ENCODE measurements at places on chromosomes 16 and 17.

DNA sequence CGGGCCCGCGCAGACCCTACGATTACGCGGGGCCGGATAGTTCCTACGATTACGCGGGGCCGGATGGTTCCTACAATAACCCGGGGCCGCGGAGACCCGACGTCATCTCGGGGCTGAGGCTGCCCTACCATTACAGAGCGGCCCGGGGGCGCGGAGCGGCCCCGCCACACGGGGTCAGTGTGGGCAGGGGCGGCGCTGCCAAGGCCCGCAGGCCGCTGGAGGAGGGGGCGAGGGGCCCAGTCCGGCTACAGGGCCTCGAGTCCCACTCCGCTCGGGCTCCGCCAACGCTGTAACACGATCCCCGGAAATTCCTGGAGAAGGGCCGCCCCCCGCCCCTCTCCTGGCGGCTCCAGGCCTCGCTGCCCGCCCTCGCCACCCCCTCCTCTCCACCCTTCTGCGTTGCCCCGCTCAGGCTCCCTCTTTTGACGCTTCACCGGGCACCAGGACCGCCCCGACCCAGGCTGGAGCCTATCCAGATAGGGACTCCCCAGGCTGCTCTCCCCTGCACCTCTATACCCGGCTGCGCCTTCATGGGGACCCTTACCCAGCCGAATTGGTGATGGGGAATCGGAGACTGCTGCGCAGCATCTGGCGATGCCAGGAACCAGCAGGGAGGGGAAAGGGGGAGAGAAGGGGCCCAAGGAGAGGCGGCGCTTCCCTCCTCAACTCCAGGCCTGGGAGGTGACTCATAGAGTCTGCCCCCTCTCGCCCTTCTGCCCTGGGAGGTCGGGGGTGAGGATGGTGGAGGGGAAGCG is at the start of gene RAB34:
Gene RAB34 (minus strand): TSS at position 291 of the 755 bp plus-strand sequence. CDS start 602 bp downstream, outside the sequence.
- no peak for DNase-seq

GRCh38 chr16:66741950-66742808 is 9.2 kb downstream of the DYNC1LI2 start:
- DNase-seq = no peak

DNA sequence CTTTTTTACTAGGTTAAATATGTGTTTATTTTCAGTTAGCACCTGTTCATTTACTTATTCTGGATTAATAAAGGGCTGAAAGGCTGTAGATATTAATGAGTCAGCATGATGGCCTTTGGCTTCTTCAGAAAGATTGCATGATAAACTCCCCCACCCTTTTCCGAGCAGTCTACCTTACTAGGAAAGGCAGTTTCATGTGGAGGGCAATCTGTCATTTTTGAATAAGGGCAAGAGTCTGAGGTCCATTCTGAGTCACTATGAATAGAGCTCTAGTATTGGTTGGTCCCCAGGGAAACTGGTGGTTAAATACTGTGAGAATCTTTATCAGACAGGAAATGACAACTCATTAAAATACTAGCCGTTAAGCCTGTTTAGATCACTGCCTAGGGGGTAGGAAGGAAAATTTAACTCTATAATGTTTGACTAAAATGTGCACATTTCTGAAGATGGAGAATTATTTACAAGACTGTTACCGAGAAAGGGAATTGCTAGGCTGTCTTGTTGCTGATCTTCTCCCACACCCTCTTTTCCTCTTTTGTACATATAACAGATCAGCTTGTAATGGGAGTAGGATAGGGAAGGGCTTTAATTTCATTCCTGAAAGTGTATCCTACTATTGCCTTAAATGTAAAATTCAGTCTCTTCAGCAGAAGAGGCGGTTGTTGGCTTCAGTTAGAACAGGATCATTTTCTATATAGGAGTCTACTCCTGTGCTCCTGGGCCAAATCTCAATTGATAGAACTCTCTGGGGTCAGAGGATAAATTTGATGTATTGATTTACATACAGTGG is 63.3 kb downstream of the TUBD1 start:
- peak; percentile 77 for DNase-seq

- no peak for DNase-seq
Measured at GRCh38 chr16:83721676-83722075, 86.1 kb upstream of the HSBP1 start.

DNA sequence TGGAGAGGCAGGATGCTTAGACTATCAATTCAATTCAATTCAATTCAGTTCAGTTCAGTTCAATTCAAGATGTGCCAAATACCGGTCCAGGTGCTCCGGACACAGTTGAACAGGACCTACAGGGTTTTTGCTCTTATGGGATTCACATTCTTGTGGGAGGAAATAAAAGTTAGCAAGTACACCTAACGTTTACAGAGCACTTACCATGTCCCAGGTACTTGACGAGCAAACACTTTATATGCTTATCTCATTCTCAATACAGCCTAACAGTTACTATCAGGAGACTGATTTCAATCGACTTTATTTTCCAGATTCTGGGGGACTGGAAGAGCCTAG is 467 bp upstream of the GDE1 start:
- no peak for DNase-seq

DNA sequence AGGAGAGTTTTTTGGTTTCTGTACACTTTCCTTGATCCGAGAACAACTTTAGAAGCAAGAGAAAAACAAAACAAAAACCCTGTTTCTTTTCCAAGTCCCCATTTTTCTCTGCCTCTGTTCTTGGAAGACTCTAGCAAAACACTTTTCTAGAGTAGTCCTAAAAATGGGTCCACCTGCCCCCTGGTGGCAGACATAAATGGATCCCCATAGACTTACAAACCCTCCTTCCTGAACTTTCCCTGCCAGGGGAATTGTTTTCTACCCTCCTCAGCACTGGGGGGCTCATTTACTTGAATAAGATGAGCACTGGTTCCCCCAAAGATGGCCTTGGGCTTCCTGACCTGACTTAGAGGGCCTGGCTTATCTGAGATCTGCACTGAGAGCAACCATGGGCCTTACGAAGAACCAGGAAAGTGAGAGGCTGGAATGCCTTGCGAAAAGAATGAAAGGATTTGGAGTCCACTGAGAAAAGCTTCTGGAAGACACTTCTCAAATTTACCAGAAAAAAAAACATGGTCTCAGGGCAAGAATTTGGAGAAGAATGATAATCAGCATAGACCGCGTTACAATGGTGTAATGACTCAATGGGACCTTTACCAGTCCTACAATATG is 48.0 kb upstream of the CDYL2 start:
- DNase-seq = no peak

DNA sequence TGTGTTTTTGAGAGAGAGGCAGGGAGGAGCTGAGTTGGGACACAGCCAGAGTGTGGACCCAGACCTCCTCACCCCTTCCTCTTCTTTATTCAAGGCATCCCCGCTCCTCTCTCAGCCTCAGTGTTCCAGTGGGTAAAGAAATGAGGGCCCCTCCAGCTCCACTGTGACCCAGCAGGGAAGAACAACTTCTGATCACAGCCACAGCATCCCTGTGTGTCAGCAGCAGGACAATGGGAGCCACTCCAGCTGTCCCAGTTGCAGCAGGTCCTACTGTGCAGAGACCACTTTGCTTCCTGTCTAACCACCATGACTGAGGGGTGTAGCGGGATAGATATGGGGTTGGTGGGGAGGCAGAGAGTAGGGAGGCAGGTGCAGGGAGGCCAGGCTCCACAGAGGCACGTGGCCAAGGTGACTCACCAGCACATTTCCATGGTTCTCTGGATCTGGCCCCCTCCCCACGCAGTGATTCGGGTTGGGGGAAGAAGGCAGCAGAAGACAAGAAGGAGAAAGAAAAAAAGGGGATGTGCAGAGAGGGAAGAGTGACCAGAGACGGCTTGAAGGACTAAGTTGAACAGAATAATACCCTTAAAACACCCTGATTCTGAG is 24.5 kb downstream of the PIK3R5 start:
- DNase-seq = no peak

DNA sequence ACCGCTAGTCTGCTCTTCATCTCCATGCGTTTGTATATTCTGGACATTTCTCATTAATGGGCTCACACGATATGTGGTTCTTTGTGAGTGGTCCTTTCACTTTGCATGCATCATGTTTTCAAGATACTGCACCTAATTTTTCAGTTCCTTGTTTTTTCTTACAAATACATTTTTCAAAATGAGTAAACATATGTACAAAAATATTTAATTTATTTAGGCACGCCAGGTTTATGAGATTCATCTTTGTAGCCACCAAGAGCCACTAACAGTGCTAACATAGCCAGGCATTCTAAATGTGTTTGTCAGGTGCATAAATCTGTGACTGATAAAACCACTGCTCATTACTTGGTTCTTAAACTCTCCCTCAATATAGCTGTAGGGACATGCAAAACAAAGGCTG is 375.3 kb downstream of the WWOX start:
- no peak for DNase-seq

DNA sequence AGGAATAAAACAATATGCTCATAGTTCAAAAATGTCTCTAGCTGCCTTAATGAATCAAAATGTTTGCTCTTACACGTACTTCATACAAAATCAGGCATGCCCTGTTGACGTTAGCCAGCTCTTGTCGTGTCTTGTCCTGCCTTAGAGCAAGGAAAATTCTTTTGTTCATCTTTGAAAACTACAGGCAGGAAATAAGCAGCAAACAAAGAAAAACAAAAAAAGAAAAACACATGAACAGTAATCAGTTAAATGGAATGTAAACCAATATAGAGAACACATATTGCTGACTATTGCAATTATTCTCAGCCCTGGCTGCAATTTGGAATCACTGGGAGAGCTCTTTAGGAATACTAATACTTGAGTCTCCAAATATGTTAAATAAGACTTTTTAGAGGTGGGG is 1.7 kb downstream of the CAPNS2 start:
- DNase-seq = no peak

DNA sequence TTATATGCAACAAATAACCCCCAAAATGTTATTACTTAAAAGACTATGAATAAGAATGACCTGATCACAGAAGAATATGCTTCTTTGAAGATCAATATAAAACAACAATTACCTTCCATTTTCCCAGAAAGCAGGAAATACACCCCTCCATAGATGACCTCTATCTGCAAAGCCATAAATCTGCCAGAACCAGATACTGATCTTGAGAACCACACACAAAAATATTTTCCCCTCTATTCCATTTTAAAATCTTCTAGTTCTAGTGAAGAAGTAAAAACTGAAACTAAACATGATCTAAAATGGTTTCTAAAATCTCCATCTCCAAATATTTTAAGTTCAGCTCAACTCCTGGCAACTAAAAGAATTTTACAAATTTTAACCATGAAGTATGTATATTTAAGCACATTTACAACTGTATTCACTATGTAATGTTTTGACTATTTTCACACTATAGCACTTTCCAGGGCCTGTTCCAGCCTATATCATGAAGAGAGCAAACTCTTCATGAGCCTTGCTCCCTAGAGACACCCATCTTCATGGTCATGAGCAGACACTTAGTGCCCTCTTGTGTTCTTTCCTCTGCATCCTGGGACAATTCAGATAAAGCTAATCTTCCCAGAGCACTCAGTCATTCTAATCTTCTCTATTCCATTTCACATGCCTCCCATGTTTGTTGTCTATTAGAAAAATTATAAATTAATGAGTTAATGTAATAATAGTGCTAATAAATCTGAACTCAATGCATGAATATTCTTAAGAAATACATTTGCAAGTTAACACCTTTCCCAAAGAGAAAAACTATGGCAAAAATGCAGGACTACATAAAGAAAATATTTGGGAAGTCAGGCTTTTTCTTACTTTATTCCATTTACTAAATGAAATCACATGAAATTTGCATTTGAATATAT is 87.0 kb downstream of the HELZ start:
- DNase-seq = peak; percentile 9

GRCh38 chr16:70758786-70759185 is 42.2 kb downstream of the VAC14 start:
- no peak for DNase-seq

DNA sequence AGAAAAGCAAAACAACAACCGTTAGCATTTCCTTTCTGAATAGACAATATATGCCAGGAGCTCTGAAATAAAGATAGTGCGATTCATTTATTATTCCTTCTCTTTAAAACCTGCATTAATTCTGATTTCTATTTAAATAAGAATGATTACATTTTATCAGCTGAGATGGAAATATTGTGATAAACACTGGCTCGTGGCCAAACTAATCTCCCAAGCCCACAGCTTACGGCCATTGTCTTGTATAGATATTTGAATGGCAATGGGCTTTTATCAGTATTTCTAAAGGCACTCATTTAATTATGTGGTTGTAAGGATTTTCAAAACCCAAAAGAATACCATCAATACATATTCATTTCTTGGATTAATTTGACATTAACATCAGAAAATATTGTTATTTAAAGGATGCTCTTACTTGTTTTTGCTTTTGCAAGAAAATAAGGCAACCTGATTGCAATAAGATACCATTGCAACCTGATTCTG is 123.7 kb upstream of the IRX5 start:
- DNase-seq = no peak

- peak; percentile 1 for DNase-seq
Measured at GRCh38 chr17:12545877-12546513, 119.7 kb upstream of the MYOCD start.

- DNase-seq = no peak
Measured at GRCh38 chr17:35344262-35344661, 29.2 kb downstream of the SLFN11 start.

DNA sequence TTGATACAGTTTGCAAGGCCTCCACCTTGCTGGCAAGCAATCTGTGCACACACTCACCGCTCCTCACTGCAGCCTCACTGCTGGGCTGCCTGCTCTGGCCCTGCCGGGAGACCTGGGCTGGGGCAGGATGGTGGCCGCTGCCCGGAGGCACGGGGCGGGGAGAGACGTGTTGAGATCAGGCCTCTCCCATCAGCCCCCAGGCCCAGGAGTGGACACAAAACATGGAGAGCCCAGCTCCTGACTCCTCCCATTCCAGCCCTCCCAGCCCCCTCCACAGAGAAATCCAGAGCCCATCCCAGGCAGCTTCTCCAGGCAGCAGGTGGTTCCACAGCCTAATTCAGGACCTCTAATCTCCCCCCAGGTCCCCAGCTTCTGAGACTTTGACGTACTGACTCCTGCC is 23.1 kb upstream of the RPL38 start:
- DNase-seq = no peak

GRCh38 chr17:48295362-48296288 is 134.4 kb downstream of the SKAP1 start:
- DNase-seq = peak; percentile 67

DNA sequence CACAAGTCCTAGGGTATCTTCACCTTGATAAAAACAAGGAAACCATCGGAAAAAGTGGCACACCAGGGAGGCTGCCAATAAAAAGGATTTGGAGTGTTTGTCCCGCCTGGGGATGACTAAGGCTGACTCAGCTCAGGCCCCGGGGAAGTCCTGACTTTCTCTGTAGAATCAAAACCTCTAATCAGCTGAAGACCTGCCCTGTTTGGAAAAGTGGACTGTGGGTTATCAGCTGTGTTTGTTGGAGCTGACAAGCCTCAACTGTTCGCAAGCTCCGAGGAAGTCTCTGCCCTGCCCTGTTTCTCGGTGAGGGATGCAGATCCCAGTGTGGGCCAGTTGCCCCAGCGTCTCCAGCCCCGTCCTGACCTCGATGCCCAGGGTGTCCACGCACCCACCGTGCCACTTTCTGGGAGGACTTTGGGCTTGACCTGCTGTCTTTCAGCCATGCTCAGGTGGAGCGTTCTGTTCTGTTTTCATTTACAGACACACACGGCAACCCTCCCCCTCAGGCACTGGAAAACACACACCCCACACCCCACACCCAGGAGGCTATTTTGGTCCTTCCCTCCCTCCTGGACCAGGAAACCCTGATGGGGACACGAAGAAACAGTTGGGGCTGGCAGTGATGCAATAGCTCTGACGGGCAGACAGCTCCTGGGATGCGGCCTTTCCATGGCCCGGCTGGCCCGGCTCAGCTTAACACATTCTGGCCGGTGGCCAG is 27.6 kb upstream of the PITPNA start:
- no peak for DNase-seq
